ENCODE measurements at places on chromosomes 3 and 15.

DNA sequence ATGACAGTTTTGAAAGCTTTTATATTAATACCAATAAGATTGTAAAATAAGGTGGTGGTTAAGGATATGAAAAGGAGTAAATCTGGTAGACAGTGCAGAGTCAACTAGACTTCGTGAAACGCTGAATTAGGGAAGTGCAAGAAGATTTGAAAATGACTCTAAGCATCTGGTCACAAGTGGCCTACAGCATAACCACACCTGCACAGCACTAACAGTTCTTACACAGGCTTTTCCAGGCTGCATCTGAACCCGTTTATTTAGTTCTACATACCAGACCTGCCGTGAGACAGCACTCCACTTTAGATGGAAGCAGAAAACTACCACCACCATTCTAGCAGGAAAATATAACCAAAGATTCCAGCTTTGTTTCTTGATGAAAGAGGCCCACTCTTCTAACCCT is 1.9 kb downstream of the DMXL2 start:
- peak overlapping the region; percentile 95 for H3K4me3 ChIP-seq
- peaks cover 27% of the 10 kb centered on the region for H3K4me1 ChIP-seq
- no peak for DNase-seq
- H3K36me3 ChIP-seq: no peaks in the 10 kb centered on the region
- peak overlapping the region; percentile 10 for H3K27ac ChIP-seq
- 0 out of 2 replicates have a peak, but pooled peaks cover 2% of the 10 kb centered on the region for H3K27me3 ChIP-seq

GRCh38 chr3:139764936-139765335 is 87.2 kb upstream of the NMNAT3 start:
- peaks cover 4% of the 10 kb centered on the region for H3K27me3 ChIP-seq
- no peak overlapping the region for H3K27ac ChIP-seq
- DNase-seq: peak; percentile 7
- H3K4me3 ChIP-seq: no peak overlapping the region
- no peaks in the 10 kb centered on the region for H3K4me1 ChIP-seq

GRCh38 chr15:49438962-49439631 is 16.1 kb downstream of the FGF7 start:
- peaks cover 78% of the 10 kb centered on the region for H3K4me1 ChIP-seq
- peak overlapping the region; percentile 17 for H3K4me3 ChIP-seq
- peak overlapping the region; percentile 43 for H3K27ac ChIP-seq
- no peak for DNase-seq

DNA sequence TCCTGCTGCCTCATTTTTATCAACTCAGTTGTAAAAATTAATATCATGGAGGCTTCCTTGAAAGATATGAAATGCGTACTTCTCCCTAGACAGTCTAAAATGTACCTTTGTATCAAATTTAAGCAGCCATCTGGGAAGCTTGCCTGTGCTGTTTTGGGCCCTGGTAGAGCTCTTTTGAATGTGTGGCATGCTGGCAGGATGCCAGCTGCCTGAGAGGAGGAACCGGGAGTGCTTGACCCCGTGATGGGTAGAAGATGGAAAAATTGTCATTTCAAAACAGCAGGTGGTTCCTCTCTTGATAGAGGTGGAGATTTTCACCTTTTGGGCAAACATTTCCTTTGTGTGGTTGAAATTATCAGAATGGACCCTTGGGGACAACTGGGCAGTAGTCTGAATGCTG is 245.3 kb downstream of the RPLP1 start:
- peaks cover 43% of the 10 kb centered on the region for H3K27me3 ChIP-seq
- no peaks in the 10 kb centered on the region for H3K4me1 ChIP-seq
- H3K27ac ChIP-seq: no peak overlapping the region
- no peak overlapping the region for H3K4me3 ChIP-seq

GRCh38 chr3:197456261-197457091 is 99.3 kb downstream of the BDH1 start:
- H3K4me3 ChIP-seq: peak overlapping the region; percentile 88
- H3K27ac ChIP-seq: peak overlapping the region; percentile 95
- peaks cover 30% of the 10 kb centered on the region for H3K4me1 ChIP-seq
- DNase-seq: peak; percentile 89
- no peaks in the 10 kb centered on the region for H3K36me3 ChIP-seq

DNA sequence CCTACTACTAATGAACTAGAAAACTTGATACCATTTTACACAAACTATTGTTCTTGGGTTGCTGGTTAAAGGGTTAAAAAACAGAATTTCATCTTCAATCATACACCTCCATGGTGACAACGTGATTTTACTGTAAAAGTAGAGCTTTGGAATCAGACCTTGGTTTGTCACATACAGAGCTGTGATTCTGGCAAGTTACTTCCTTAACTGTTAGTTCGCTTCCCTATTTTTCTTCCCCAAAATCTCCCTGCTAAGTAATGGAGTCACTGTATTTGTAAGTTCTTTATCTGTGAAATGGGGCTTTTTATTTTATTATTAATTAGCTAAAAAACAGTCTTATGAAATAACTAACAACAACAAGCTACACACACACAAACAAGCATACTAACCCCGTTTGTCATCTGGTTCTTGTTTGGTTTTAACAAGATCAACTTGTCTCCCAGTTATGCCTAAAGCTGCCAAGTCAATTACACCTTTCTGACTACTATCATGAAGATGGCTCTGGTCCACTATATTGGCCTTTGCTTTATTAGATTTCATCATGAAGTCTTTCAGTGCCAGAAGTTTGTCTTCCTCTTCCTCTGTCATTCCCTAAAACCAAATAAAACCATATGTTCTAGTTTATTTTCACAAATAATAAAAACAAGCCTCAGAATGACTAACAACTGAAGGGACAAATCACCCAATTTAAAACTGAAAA is 38.6 kb downstream of the PIK3R4 start:
- H3K4me1 ChIP-seq: peaks cover 41% of the 10 kb centered on the region
- no peaks in the 10 kb centered on the region for H3K27me3 ChIP-seq
- H3K36me3 ChIP-seq: peaks cover 17% of the 10 kb centered on the region
- DNase-seq: no peak
- H3K27ac ChIP-seq: peak overlapping the region; percentile 14

- H3K27me3 ChIP-seq: no peaks in the 10 kb centered on the region
- H3K4me1 ChIP-seq: no peaks in the 10 kb centered on the region
- H3K36me3 ChIP-seq: no peaks in the 10 kb centered on the region
- DNase-seq: no peak
- no peak overlapping the region for H3K4me3 ChIP-seq
These were observed 136.8 kb downstream of the TPRG1 start for GRCh38 chr3:189308608-189309007.

DNA sequence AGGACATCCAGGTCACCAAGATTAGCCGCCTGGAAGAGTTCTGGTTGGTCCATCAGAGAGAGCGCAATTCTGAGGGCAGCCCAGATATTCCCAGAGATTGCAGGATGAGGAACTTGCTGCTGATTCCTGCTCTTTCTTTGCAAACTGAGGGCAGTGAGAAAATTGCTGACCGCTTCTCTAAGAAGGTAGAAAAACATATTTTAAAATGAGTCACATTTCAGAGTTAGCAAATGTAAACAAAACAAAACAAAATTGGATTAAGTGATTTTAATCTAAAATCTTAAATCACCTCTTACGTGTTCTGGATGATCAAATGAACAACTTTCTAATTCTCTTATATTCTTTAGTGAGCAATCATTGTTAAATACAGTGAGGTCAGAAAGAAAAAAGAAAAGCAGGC is 149.0 kb downstream of the USP13 start:
- peaks cover 24% of the 10 kb centered on the region for H3K4me1 ChIP-seq
- H3K27me3 ChIP-seq: no peaks in the 10 kb centered on the region
- peak overlapping the region; percentile 14 for H3K27ac ChIP-seq
- no peak overlapping the region for H3K4me3 ChIP-seq
- no peaks in the 10 kb centered on the region for H3K36me3 ChIP-seq

GRCh38 chr3:113211330-113212149 is at the start of gene BOC:
Gene BOC, plus strand, starts transcription at chr3:113211557. Its CDS starts 38,246 bp downstream, at chr3:113249803.
- peaks cover 2% of the 10 kb centered on the region for H3K36me3 ChIP-seq
- peaks cover 47% of the 10 kb centered on the region for H3K4me1 ChIP-seq
- H3K27ac ChIP-seq: peak within 1 kb of the TSS; percentile 78
- peak within 1 kb of the TSS; percentile 95 for H3K4me3 ChIP-seq
- peak; percentile 48 for DNase-seq
- peaks cover 7% of the 10 kb centered on the region for H3K27me3 ChIP-seq

DNA sequence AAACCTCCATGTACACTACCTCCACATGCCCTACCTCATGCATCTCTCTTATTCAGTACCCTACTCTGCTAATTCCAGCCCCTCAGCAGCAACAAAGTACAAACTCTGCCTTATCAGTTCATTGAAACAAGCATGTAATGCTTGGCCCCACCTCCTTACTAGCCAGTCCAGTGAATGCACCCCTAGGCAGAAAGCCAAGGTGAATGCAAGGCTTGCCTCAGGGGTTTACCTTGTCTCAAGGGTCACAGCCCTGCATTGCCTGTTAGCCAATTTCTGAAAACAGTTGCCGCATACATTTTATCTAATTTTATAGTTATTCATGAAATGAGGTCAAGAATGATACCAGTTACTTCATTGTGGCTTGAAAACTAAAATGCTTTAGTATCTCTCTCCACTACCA is 576.4 kb downstream of the FHIT start:
- H3K4me3 ChIP-seq: no peak overlapping the region
- H3K36me3 ChIP-seq: no peaks in the 10 kb centered on the region
- no peaks in the 10 kb centered on the region for H3K27me3 ChIP-seq

DNA sequence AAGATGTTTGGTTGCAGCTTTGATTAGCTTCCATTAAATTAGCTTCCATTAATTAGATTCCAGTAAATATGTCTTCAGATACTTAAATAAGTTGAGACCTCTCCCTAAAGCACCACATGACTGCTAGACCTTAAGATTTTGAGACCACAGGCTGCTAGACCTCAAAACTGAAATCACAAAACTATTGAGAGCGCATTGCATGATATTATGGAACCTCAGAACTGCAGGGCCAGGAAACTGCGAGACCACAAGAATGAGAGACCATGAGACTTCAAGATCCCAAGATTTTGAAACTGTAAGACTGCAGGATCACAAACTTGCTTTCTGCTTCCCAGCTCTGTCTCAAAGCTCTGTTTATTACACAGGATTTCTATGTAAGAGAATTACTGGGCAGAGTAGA is 87.4 kb downstream of the TRIM42 start:
- H3K4me1 ChIP-seq: no peaks in the 10 kb centered on the region
- H3K27me3 ChIP-seq: peaks cover 2% of the 10 kb centered on the region
- no peak overlapping the region for H3K4me3 ChIP-seq
- no peak for DNase-seq
- no peak overlapping the region for H3K27ac ChIP-seq

Measured in HFFc6 (cell line).